CD4-positive, alpha-beta T cell treated with Interleukin-2 at 100 ng/mL for 4 hours (primary cell): ENCODE measurements at places on chromosomes 6 and 20.

- no peak for DNase-seq
Observed at GRCh38 chr6:14450133-14450504, 332.5 kb downstream of the CD83 start.

DNA sequence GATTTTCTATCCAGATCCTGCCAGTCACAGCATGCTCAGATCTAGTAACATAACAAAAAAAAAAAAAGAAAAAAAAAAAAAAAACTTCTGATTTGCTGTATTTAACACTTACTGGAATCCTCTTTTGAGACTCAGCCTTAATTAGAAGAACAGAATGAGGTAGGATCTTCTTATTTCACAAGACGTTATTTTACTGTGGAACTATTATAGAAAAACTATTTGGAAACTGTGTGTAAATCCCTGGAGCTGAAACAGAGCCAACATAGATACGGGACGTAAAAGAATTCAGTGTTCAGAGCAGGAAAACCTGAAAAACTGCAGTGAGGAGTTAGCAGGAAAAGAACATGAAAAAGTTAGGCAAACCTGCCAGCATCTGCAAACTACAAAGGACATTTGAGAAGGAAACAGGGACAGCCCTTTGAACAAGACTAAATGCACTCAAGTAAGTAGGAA lies 3.4 kb upstream of the ZNF217 start:
- no peak for DNase-seq

DNA sequence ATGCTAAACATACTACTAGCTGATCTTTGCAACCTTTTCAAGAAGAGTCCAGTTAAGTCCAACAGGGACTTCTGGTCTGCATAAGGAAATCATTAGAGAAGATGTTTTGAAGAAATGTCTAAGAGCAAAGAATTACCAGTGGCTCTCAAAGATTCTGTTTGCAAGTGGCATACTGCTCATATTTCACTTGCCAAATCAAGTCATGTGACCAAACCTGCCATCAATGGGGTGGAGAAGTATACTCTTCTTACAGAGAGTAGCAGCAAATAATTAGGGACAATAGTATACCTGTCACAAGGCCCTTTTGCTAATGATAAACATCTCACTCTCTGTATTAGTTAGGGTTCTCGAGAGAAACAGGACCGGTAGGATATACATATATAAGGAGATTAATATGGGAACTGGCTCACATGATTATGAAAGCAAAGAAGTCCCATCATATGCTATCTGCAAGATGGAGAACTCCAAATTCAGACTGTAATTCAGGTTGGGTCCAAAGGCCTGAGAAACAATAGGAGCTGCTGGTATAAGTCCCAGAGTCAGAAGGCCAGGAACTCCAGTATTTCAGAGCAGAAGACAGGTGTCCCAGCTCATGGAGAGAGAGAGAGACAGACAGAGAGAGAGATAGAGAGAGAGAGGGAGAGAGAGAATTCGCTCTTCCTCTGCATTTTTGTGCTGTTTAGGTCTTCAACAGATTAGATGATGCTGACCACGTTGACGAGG lies 111.5 kb downstream of the LCA5 start:
- no peak for DNase-seq

DNA sequence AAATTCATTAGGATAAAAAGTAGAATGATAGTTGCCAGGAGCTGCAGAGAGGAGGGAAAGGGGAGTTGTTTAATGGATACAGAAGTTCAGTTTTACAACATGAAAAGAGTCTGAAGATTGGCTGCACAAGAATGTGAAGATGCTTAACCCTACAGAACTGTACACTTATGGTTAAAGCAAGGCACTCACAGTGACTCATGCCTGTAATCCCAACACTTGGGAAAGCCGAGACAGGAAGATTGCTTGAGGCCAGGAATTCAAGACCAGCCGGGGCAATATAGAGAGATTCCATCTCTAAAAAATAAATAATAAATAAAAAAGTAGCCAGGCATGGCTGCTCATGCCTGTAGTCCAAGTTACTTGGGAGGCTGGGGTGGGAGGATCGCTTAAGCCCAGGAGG lies 174.0 kb downstream of the TASP1 start:
- DNase-seq, result no peak

DNA sequence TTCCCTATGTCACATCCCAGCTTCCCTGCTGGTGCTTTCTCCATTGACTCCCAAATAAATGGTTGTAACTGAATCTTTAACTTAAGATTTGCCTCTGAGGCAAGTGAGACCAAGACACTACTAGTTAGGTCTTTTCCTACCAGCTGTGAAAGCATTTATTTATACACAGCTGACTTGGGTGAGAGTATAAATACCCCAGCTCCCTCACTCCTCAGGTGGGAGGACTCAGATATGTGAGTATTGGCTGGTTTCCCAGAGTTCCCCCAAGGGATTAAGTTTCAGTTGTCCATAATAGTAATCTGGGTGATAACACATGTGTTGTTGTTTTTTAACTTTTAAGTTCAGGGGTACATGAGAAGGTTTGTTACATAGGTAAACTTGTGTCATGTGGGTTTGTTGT lies 49.8 kb downstream of the CFAP61 start:
- no peak for DNase-seq

GRCh38 chr6:67248077-67248476 lies 1387.0 kb upstream of the ADGRB3 start:
- DNase-seq, result no peak

DNA sequence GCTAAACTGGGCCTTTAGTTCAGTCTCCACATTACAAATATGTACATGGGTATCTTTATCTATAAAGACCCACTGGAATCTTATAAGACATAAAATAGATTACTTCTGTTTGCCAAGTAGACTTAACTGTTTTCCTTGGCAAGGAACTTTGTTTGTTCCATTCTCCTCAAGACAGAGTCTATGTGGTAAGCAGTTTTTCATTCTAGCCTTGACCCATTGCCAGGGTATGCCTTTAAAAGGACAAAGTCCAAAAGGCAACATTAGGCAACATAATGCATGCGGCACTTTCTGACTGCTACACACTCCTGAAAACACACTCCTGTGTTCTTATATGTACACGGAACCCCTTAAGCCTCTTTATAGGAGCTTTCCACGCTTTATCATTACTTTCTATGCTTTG lies 20.4 kb downstream of the VNN1 start:
- no peak for DNase-seq

DNA sequence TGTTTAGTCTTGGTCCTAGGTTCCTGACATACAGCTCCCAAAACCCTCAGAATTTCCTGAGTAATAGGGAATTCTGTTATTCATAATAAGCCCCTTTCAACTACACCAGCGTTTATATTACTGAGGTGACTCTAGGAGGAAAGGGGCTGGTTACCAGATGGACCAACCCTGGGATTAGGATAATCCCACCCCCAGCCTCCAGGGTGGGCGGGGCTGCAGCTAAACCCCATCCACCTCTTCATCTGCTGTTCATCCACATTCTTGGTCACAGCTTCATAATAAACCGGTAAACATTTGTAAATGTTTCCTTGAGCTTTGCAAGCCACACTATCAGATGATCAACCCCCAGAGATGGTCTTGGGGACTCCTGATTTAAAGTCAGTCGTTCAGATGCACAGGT lies 38.3 kb downstream of the NINL start:
- DNase-seq, result no peak

DNA sequence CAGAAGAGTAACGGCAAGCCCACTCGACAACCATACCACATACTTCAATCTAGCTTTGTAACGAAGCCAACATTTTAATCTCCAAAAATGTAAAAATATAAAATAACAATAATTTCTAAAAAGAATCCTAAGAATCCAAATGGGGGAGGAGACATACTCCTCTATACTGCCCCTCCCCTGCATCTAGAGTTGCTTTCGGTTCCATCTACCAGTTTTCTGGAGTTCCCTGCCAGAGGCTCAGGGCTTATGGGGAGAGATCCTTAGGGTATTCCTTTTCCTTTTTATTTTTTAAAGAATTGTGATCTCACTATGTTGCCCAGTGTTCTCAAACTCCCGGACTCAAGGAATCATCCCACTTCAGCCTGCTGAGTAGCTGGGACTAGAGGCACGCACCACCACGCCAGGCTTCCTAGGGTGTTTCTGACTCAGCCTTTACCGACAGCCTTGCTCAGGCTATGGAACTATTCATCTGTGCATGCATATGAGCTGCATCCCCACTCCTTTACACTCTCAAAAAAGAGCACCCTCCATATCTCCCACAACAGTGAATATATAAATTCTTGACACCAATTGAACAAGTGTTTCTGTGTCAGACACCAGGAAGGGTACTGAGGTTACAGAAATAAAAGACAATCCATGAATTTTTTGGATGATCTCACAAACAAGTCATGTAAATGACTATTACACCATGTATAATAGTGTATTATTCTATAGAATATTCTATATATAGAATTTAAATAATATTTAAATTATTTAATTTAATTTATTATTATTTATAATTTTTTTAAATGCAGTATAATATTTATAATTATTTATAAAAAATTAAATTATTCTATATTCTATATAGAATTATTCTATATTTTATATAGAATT lies 40.7 kb upstream of the UBR2 start:
- no peak for DNase-seq

- no peak for DNase-seq
Observed at GRCh38 chr6:39561536-39562266, 163.5 kb downstream of the KIF6 start.

GRCh38 chr6:124885171-124885570 lies 77.1 kb upstream of the RNF217 start:
- DNase-seq, result no peak

DNA sequence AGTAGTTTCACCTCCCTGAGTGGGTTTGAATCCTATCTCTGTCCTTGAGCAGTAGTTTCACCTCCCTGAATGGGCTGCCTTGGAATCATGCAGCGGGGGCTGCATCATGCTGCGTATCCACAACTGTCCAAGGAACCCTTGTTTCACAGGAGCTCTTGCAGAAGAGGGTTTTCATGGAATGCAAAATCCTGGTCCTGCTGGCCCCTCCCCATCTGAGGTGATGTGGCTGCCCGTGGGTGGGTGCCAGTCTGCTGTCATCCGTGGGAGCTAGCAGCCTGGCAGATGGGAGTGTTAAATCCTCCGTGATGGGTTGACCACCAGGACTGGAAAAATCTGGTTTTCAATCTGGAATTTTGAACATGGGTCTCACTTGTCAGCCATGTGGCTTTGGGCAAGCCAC lies 21.7 kb downstream of the ZBP1 start:
- no peak for DNase-seq

DNA sequence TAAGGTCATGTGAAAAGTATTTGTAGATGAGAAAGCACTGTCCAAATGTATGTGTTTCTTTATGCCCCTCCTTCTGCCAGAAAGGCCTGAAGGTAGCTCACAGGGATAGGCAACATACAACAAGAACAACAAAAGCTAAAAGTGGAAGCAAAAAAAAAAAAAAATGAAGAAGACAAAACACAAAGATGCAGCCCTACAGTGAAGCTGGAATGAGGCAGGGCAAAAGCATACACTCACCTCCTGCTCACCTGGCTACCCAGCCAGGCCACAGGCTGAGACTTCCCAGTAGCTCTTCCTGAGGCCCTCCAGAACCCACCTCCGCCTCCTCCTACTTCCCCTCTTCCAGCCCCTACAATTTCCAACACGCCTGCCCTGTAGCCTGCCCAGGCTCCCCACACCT lies 2.4 kb downstream of the UNC5CL start:
- no peak for DNase-seq

DNA sequence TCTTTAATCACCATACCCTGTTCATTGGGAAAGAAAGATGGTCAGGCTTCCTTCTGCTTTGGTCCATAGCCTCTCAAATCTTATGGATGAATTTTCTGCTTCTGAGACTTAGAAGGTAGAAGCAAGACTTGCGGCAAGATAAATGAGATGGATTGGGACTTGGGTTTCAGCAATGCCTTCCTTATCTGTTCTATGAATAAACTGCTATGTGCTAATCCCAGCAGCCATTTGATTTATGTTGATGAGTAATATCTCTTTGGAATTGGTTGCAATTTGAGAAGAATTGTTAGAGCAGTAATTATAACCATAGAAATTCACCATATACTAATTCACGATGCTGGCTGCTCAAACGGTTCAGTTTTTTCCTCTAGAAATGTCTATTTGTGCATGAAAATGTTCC lies 48.3 kb downstream of the TXLNB start:
- no peak for DNase-seq

- no peak for DNase-seq
Observed at GRCh38 chr6:44052419-44053023, 74.7 kb downstream of the MRPL14 start.

DNA sequence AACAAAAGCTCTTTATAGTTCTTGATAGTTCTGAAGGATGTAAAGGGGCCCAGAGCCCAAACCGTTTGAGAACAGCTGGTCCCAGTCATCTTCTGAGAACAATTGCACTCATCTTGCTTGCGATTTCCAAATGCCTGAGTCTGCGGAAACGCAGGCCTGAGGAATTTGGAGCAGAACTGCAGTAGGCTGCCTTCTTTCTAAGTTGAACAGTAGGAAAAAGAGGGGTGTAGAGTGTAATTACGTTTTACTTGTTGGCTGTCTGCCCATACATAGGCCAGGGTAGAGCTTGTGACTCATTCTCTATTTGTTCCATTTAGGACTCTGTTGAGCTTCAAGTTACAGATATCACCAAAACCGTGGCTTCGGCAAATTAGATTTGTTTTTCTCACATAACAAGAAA lies 42.0 kb upstream of the KIF16B start:
- no peak for DNase-seq

DNA sequence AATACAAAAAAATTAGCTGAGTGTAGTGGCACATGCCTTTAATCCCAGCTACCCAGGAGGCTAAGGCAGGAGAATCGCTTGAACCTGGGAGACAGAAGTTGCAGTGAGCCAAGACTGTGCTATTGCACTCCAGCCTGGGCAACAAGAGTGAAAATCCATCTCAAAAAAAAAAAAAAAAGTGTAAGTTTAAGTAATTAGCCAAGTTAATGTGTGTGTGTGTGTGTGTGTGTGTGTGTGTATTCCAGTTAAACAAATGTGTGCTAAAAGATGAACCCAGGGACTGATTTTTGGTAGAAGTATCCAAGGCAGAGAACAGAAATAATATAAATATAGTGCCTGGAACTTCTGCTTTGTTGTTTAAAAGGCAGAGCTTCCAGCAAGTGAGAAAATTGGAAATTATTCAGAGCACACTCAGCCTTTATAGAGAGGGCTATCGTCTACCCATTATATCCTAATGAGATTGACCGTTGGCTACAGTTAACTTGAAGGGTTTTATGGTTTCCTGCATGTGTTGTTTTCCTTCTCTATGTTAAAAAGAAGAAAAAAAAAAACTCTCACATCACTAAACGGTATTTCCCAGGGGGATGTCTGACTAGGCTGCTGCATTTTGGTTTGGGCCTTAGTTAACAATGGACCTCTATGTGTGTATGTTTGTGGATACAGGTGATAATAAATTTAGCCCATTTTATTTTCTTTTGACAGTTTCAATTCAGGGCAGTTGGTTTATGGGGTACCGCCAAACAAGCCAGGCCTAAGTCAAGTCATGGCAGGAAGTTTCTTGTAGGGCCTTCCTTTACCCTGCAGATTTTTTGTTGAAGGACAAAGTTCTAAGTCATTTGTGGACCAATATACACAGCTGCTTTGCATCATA lies 9.8 kb downstream of the SOX4 start:
- DNase-seq, result no peak

GRCh38 chr20:13863244-13863643 lies 78.4 kb downstream of the NDUFAF5 start:
- DNase-seq, result no peak

- no peak for DNase-seq
Observed at GRCh38 chr20:4369119-4369797, 352.5 kb upstream of the PRND start.
